ENCODE measurements at places on chromosomes 16 and 17.

DNA sequence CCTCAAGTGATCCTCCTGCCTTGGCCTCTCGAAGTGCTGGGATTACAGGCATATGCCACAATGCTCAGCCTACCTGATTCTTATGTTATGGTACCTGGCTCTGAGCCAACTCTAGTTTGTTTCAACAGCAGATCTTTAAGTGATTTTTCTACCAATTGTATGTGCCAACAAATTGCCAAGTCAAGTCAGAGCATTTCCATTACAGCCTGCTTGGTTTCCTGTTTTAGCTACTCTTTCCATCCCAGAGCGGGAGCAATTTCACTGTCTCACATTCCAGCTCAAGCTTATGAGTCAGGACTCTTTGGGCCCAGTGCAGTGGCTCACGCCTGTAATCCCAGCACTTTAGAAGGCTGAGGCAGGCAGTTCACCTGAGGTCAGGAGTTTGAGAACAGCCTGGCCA is 30.8 kb upstream of the RBBP6 start:
- DNase-seq: peak; percentile 16

GRCh38 chr16:25033852-25034251 is 18.7 kb upstream of the ARHGAP17 start:
- peak; percentile 86 for DNase-seq

- DNase-seq: no peak
Observed at GRCh38 chr16:50501251-50501650, 46.9 kb upstream of the NKD1 start.

- DNase-seq: no peak
Observed at GRCh38 chr17:80629298-80630028, 84.8 kb downstream of the RPTOR start.

GRCh38 chr17:37543637-37544052 is 54.0 kb downstream of the DUSP14 start:
- DNase-seq: no peak

GRCh38 chr17:13981881-13982280 is 87.4 kb upstream of the COX10 start:
- no peak for DNase-seq

DNA sequence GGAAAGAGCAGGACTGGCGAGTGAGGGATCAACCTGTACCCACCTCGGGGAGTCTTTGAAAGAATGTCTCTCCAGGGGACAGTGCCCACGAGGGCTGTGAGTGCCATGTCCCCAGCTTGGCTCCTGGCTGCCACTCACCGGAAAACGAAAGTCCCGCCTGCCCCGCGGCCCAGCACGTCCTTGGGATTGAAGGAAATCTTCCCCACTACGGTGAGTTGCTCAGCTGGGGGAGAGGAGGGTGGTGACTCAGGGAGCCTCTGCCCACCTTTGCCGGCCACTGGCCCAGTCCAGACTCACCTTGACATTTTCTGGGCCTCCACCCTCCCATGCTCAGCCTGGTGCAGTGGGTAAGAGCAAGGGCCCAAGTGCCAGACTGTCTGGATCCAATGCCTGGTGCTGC is 17.1 kb downstream of the PLK1 start:
- DNase-seq: no peak

GRCh38 chr16:3004319-3004718 is 8.4 kb upstream of the CLDN9 start:
- DNase-seq: peak; percentile 40

- no peak for DNase-seq
Observed at GRCh38 chr17:73132085-73132492, 32.7 kb upstream of the SSTR2 start.

GRCh38 chr16:14240219-14240843 is 169.2 kb downstream of the MRTFB start:
- no peak for DNase-seq

DNA sequence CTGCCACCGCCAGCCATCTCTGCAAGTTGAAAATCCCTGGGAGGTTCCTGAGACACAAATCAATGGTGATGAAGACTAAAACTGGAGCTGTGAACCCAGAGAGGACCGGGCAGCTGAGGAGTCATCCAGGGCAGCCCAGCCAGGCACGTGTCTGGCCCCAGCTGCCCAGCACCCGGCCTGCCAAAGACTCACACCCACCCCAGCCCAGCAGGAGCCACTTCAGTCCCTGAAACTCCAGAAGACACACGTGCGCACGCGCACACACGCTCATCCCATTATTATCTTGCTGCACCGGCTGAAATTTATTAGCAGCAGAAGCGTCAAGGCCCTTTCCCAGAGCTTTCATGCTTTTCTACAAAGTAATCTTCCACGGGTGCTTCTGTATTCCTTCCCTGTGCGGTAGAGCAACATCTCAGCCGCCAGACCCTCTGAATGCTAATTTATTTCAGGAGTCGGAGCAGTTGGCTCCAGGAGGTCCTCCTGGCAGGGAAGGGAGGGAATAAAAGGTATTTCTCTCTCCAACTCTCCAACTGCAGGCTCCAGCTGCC is 59.8 kb upstream of the RBFOX3 start:
- no peak for DNase-seq

GRCh38 chr17:29807520-29808361 is 122.3 kb downstream of the SSH2 start:
- DNase-seq: peak; percentile 77

DNA sequence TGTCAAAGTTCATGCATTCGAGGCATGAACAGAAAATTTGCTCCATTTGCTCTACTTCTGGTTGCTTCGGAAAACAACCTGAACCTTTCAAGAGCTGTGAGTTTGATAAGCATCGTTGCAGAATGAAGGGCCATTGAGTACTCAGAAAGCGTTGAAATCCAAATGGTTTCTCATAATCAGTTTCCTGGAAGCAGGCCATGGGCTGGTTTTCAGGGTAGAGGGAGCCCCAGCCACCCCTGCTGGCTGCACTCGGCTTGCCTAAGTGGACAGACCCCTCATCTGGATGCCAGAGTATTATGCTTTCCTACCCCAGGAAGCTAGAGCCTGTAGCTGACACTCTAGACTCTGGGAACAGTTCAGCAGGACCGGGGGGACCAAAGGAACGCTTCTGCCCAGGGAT is 24.4 kb downstream of the SCNN1G start:
- no peak for DNase-seq

GRCh38 chr16:72665701-72666100 is 382.2 kb downstream of the ZFHX3 start:
- no peak for DNase-seq

GRCh38 chr16:25897702-25898101 is 205.9 kb downstream of the HS3ST4 start:
- DNase-seq: no peak

DNA sequence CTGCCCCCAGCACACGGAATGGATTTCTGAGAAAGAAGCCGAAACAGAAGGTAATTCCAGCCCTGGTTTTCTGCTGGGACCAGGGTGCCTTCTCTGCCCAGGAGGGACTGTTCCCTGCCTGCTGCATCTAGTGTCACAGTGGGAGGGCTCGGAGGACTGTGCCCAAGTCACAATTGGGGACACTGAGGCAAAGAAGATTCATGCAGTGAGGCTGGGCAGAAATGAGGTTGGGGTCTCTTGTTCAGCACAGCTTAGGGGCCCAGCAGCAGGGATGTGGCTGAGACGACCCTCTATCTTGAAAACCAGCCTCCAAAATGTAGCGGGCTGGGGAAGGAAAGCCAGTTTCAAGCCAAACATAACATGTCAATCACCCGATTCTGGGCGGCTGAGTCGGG is 592 bp downstream of the IL21R start:
- DNase-seq: no peak

DNA sequence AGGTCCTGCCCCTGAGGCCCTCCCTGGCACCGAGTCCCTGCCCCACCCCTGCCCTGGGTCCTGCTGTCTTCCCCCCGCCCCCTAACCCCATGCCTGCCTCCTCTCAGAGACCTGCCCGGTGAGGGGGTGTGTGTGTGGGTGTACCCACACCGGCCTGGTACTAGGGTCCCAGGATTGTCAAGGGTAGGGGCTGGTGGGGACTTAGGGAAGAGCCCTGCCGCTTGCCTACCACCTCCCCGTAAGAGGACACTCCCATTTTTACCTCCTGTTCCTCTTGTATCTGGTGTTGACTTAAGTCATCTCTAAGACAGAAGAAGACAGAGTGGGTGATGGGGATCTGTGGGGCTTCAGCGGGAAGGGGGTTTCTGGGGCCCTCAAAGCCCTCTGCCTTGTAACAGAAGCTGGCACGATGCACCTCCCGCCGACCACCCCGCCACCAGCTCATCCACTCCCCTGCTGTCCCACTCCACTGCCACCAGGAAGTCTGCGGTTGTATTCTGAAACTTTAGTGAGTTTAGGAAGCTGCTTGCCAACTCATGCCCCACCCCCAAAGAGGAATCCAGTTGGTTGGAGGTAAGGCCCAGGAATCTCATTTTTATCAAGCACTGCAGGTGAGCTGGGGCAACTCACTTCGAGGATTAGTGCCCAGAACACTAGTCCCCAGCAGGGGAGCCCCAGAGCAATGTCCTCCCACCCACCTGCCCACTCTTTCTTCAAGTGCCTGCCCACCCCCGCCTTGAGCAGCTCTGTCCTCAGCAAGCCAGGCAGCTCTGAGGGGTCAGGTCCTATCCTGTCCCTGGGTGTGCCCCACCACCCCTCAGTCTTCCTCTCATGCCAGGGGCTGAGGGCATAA is 5.6 kb downstream of the SPATA32 start:
- no peak for DNase-seq

- no peak for DNase-seq
Observed at GRCh38 chr16:54432897-54433229, 146.3 kb upstream of the IRX3 start.

- no peak for DNase-seq
Observed at GRCh38 chr17:21313320-21313719, 28.8 kb downstream of the MAP2K3 start.

DNA sequence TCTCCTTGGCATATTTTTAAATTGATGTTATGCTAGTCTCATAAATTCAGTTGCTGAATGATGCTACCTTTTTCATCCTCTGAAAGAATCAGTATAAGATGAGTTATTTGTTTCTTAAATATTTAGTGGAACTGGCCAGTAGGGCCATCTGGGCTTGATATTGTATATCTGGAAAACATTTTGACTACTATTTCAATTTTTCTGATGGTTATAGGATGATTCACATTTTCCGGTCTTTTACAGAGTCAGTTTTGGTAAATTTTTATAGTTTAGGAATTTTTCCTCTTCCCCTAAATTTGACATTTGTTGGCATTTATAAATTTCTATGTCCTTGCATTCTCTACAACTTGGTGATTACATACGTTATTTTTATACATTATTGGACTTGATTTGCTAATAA is 296.3 kb upstream of the AXIN2 start:
- DNase-seq: no peak

DNA sequence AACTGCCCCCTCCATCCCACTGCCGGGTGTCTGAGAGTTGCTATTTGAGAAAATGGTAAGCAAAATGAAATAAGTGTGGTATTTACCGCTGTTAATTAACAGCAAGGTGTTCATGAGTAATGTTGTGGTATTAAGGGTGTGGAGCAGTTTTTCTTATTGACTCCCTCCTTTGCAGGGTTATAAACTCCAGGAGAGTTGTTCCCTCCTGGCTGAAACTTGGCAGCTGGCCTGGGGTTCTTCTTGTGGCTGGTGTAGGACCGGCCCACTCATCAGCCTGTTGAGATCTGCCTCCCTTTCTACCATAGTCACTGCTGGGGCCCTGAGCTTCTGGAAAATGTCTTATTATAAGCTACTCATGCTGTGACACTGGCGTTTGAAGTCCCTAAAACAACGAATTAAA is 128.6 kb downstream of the SOX9 start:
- DNase-seq: no peak

DNA sequence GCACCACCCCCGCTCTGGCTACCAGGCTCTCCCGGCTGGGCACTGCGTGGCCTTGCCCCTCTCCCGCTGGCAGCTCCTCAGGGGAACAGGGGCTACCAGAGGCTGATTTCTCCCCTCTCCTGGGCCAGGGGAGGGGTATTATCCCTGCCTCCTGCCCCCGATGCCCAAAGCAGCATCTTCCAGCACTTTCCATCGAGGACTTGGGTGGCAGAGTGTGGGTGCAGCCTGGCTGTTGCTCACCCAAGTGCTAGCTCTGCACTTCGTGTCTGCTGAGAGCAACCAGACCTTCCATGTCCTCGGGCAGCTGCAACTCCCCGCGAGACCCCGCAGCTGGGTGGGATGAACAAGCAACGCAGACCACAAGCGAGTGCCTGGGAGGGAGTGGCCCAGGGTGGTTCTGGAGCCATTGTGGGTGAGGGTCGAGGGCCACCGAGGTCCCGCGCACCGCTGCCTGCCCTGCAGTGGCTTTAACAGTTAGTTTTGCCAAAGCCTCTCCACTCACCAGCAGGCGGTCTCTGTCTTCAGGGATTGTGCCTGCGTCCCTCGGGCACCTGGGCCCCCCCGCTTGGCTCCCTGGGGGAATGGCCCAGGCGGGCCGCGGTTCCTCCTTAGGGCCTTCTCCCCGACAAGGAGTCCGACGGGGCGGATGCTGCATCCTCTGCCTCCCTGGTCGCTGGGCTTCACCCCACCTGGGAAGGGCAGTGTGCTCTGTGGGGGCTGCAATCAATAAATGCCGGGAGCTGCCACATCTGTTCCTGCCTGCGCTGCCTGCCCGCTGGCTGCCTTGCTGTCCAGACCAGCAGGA is 8.4 kb downstream of the SLC25A10 start:
- no peak for DNase-seq

DNA sequence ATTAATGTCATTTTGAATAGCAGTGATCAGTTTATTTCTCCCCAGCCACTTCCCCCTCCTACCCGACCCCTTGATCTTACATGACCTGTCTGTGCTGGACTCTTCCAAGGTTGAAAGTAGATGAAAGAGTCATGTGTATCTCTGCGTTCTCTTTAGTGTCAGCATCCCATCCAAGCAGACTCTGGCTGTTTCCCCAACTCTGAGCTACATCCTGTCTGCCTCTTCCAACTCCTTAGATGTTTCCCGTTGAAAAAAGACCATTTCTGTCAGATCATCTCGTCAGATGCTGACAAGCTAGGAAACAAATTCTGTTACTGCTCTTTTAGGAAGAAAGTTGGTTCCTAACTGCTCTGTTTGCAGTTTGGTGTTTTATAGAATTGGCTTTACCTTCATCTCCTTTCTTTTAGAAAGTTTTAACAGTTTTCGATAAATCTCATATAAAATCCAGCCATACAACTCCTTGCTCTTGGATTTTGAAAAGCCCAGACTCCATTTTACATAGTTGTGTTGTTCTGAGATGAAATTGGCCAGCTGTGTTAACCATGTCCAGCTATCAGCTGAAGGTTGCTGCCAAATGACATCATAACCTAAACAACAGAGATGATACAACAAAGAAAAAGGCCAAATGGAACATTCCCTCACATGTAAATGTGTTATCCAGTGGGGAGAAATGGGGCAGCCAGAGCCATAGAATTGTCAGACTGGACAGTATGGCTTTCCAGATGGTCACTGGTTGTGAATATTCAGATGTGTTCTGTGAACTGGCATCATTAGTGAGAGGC is 43.5 kb downstream of the CYB561 start:
- DNase-seq: no peak

DNA sequence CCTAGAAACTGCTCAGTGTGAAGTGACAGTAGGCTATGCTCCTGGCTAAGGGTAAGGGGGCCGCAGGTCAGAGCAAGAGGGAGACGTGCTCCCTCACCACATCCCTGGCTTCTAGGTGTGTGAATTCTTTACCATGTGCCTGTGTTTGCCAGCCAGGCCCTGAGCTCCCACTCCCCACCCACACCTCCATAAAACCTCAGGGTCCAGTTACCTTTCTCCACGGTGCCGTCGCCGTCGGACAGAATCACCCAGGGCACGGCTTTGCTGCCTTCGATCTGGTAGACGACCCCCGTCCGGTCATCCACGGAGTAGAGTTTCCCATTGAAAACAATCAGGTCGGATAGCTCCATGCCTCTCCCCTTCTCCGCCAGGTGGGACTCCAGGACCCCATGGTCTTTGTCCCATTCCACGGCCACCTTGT is 12.8 kb downstream of the CANT1 start:
- no peak for DNase-seq

GRCh38 chr16:17177959-17178905 is 292.5 kb downstream of the XYLT1 start:
- DNase-seq: no peak

GRCh38 chr16:27408602-27409031 is 6.6 kb downstream of the IL21R start:
- no peak for DNase-seq
